ENCODE measurements at places on chromosomes 13 and 19.

GRCh38 chr13:111488486-111489132, 168.2 kb downstream of the TEX29 start:
- no peak for DNase-seq

GRCh38 chr19:3196064-3196932, 10.6 kb downstream of the NCLN start:
- no peak for DNase-seq

DNA sequence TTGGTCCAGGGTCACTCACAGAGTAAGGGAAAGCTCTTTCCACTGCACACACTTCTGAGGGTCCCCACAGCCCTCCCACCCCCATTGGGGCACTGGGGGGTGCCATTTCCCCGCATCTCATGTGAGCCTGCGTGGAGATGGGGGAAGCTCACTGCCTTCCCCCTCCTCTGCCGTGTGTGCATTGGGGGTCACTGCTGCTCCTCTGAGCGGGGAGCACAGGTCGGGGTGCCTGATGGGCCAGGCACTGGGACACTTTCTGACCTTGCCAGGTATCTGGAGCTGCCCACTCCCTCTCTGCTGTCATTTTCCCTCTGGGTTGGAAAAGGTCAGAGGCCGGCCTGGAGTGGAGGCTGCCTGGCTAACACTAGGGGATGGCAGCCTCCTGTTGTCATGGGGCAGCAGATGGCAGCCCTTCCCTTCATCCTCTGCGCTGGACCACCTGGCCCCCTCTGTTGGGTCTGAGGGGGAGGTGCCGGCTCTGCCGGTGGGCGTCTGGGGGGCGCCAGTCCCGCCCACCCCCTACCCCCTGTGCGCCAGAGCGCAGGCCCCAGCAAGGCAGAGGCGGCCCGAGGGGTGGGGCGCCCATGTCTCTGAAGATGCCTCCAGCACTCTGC, 9.1 kb downstream of the SSBP4 start:
- DNase-seq, result no peak

DNA sequence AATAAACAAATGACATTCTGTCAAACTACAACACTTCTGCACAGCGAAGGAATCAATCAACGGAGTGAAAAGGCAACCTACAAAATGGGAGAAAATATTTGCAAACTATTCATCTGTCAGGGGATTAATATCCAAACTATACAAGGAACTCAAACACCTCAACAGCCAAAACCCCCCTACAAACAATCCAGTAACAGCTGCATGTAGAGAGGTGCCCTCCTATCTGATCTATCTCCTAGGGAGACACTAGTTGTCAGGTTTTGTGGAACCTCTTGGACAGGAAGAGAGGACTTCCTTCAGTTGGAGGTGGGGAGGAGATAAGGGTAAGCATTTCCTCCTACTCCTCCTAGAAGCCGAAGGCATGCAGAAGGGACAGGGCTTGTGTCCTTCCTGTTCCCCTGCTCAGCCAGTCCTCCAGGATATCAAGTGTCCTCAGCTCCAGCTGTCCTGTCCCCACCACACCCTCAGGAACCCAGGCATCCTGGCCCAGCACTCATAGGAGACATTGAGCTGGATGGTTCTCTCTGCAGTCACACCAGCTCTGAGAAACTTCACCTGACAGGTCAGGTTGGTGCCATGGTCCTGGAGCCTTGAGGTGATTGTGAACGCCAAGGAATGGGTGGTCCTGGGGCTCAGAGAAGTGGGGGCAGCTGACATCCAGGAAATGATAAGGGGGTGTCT, 9.8 kb upstream of the SIGLEC8 start:
- DNase-seq, result no peak

DNA sequence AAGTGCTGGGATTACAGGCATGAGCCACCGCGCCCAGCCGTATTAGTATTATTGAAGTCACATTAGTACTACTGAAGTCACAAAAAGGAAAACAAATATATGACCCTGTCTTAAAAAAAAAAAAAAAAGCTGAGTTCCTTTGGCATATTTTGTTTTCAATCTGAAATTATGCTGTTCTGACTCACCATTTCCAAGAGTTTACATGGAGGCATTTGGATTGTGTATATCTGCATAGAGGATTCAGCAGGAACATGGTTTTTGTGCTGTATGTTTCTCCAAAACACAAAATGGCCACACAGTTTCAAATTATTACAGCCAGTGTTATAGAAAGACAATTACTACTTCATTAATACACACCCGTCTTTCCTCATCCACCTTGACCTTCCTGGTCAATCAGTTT, 103.5 kb upstream of the TSC22D1 start:
- DNase-seq, result no peak

GRCh38 chr13:107458269-107458668, 757.1 kb downstream of the LIG4 start:
- no peak for DNase-seq

DNA sequence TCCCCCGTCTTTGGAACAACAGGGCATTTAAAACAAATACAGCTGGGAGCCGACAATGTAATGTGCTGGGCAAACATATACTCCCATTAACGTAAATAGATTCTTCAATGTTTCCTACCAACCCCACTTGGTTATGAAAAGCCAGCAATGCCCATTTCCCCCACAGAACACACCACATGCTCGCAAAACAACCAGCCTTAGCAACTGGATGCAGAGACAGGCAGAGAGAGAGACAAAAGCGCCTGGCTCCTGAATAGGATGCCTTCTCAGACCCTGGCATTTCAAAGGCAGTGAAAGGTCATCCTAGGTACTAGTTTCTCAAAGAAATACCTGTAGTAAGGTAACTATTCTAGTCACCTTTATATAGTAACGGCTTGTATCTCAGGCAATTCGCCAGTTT, 462.9 kb downstream of the ITGBL1 start:
- no peak for DNase-seq

GRCh38 chr13:22893777-22894176, 287.0 kb upstream of the SGCG start:
- DNase-seq, result no peak

DNA sequence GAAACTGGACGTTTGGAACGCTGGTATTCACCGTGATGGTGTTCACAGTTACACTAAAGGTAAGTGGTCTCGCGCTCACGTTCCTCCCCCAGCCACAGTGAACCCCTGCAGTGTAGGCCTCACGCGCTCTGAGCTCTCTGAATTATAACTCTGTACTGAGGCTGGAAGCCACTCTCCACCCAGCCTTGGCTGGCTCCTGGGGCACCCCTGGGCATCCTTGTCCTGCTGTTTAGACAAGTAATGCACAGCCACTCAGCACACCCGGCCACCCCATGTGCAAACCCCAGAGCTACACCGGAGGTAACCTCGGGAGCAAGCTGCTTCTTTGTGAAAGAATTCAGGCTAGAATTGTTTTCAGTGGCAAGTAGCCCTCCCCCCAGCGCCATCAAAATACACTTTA, 97.3 kb upstream of the MCF2L start:
- no peak for DNase-seq

- peak; percentile 95 for DNase-seq
Measured at GRCh38 chr19:43675269-43675879, 5.4 kb upstream of the PLAUR start.

- no peak for DNase-seq
Measured at GRCh38 chr13:43240278-43240677, 216.9 kb downstream of the DNAJC15 start.

GRCh38 chr19:18725841-18726770, 42.6 kb downstream of the CRTC1 start:
- no peak for DNase-seq

DNA sequence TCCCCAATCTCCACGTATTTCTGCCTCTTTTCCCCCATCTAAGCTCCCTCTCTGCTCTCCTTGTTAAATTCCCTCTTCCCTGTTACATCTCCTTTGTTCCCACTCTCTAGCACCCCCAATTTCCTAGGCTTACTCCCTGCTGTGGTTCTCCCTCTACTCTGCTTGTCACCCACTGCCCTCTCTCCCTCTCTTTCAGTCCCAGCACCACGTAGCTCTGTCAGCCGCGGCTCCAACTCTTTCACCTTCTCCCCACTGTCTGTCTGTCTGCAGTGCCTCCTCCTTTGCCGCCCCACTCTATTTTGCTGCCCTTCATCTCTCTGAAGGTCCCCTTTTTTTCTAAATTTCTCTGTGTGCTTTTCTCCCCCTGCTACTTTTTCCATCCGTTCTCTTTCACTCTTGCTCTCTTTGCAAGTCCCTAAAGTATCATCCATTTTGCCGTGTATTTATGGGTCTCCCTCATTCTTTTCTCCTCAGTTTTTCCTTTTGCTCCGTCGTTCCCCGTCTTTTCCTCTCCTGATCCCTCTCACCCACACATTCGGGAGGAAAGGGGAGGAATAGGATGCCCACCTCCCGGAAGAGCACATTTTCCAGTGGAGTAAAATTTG, 937 bp downstream of the ZNF841 start:
- DNase-seq, result no peak

DNA sequence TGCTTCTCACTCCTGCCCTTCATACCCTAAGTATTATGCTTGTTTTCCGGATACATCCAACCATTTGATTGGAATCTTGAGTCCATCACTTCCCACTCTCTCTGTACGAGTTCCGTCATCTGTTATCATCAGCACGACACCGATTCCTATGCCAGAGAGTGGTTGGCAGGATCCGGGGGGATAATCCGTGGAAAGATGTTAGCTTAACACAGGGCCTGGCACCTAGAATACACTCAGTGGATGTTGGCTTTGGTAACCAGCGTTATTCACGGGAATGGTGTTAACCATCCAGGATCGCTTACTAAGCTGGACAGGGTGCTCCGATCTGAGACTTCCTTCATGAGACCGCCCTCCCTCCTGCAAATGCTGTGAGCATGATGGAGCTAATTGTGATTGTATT, 12.4 kb downstream of the VSTM2B start:
- no peak for DNase-seq

GRCh38 chr19:56315077-56315828, 614 bp upstream of the ZSCAN5A start:
- DNase-seq, result peak; percentile 98

- no peak for DNase-seq
Measured at GRCh38 chr19:40995355-40995754, 4.3 kb downstream of the CYP2B6 start.

- DNase-seq, result no peak
Measured at GRCh38 chr13:35732565-35732964, 256.1 kb upstream of the MAB21L1 start.

DNA sequence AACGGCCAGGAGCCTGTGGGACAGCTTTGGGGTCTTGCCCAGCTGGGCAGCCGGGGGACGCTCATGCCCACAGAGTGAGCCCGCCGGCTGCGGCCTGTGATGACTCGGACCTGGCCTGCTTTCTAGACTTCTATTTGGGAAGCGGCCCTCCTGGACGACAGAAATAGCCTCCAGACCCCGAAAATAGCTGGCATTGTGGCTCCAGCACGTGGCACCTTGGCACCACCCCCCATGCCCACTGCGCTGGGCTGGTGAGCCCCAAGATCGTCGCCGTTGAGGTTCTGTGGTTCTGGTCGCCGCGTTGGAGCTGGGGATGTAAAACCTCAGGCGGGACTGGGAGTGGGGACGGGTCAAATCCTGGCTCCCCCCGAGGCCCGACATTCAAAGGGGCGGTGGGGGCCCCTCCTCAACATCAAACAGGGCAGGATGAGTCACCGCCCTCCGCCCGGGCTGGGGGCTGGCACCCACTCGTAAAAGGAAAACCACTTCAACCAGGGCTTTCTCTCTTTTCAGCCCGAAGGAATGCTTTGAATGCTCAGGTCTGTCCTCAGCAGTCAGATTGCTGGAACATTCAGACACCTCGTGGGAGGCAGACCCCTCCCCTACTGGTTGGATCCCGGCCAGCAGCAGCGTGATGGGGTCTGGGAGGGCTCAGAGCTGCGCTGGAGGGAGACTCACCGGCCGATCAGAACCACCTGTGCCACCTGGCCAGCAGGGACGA, 42.1 kb downstream of the GADD45B start:
- no peak for DNase-seq

- peak; percentile 35 for DNase-seq
Measured at GRCh38 chr19:16463991-16464575, 7.7 kb downstream of the EPS15L1 start.

DNA sequence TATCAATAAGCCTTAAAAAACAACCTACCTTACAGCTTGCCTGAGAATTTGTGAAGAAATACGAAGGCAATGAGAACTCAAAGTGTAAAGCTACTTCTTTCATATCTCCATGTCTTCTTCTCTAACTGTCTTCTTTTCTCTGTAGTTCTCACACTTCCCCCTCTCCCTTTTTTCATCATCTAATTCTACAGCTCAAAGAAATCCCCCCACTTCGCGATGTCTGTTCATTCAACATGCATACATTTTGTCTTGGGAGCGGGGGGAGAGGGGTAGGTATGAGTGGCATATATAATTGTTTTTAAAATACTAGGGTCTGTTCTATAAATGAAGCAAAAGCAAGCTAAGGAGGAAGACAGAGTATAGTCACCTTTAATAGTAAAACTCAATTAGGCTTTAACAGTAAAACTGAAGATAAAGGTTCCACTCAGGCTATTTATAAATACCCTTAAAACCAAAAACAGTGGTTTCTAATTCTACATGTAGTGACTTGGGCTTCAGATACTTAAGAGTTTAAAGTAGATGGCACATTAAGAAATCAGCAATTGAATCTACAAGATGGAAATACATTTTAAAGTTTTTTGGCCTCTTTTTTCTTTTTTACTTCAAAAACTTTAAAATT, 106.9 kb downstream of the KLF12 start:
- DNase-seq, result no peak

- no peak for DNase-seq
Measured at GRCh38 chr13:106232681-106233080, 302.8 kb downstream of the EFNB2 start.

- no peak for DNase-seq
Measured at GRCh38 chr19:32238076-32238475, 107.3 kb upstream of the ZNF507 start.

DNA sequence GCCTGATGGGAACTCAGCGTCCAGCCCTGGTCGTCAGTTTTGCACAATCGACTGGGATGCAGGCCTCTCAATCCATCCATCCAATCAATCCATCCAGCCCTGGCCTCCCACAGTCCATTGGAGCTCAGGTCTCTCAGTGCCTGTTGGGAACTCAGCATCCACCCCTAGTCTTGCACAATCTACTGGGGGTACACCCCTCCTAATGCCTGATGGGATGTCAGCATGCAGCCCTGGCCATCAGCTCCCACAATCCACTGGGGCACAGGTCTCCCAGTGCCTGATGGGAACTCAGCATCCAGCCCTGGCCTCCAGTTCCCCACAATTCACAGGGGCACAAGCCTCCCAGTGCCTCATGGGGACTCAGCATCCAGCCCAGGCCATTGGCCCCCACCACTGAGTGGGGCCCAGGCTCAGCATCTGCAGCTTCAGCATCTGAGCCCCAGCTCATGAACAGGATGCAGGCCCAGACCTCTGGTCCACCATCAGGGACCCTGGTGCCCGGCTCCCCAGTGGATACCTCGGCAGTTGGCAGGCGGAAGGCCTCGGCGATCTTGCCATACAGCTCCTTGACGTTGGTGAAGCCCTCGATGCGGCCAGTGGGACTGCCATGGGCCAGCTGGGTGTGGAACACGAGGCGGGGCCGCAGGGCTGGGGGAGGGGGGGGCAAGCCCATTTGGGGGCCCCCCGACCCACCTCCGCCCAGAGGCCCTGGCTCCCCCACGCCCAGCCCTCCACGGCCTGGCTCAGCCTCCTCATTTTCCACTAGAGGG, 7.2 kb upstream of the PTGER1 start:
- DNase-seq, result no peak

DNA sequence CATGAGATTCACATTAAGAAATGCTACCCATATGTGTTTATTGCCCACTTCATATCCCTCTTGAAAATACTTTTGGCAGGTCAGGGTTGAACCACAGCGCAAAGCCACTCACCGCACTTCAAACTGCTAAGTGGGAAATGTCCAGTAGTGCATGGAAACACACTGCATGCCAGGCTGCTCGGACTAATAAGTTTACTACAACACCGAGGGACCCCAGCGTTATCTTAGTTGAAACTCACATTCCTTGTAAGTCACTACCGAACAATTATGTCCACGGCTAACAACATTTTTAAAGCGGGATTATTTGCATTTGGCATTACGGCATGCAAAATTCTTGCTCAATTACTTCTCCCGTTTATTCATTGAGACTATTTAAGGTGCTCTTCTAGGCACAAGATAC, 4.0 kb downstream of the BRD4 start:
- no peak for DNase-seq
